ENCODE measurements at places on chromosomes 4 and X.

DNA sequence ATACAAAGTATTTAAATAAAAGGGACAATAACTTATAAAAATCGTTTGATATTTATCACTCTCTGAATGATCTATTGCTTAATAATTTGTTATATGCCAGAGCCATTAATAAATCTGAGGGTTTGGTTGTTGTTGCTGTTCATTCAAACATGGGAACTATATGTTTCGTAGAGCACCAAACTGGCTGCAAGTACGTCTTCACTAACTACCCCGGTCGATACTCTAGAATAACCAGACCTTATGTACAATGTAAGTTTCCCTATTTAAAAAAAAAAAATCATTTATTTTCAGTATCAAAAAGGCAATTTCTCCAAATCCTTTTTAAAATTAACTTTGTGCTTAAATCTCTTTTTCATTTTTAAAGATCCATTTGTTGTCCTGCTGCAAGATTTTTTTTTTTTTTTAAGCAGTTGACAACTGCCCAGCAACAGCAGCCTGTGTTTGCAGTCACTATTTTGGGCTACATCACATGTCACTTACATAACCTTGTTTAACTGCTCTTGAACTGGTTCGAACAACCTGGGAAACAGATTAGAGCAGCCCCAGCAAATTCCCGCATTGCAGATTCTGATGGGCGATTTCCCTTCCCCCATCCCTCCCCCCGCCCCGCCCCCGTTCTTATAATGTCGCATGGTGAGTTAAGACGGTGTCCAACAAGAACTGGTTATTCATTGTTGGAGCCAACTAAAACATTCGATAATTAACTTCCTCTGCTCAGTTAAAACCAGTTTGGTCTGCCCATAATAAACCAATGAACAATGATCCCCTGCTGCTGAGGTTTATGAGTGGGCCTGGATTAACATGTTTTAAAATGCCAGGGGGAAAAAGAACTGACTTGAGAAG, 238.9 kb downstream of the NR3C2 start:
- peak; percentile 30 for DNase-seq

DNA sequence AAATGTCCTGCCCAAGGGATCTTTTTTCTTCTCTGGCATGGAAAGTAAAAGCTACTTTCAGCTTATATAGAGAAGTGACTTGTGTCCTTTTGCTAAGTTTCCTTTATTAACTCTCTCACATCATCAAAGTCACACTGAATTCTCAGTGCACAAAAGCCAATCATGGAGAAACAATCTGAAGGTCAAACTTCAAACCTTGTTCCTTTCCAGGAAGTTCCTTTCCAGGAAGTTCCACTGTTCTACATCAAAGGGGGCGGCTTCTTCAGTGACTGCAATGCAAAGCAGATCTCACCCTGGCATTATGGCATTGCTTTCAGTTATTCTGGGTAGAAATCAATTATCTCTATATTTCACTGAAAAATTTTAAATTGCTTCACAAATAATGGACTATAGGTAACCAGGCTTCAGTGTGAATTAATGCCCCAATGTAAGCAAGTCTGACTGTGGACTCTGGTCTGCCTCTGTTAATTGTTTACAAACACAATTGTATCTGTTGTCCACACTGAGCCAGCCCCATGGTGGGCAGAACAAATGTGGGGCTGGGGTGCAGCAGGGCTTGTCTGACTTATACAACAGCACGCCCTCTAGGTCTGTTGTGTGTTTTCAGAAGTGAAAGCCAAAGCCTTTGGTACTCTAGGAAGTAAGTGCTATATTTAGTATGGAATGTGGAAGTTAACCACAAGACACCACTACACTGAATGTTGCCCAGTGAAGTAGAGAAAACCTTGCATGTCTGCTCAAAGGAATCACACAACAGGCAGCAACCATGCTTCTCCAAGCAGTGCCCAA, 98.8 kb downstream of the CDS1 start:
- DNase-seq, result peak; percentile 18

- no peak for DNase-seq
Observed at GRCh38 chr4:48033825-48034413, 17.3 kb downstream of the NIPAL1 start.

DNA sequence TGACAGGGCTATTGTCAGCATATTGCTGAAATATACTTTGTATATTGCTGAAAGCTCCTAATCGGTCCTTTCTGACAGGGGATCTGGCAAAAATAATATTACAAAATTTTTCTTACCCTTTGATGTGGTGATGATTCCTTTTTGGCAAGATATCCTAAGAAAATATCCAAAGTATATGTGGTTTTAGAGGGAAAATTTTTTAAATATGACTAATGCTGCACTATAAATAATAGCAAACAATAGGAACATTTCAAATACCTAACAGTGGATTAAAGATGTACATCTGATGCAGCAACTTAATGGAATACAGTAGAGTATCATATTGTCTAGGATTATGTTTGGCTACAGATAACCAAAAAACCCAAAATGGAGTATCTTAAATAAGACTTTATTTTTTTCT, 49.6 kb downstream of the RRAGB start:
- no peak for DNase-seq

DNA sequence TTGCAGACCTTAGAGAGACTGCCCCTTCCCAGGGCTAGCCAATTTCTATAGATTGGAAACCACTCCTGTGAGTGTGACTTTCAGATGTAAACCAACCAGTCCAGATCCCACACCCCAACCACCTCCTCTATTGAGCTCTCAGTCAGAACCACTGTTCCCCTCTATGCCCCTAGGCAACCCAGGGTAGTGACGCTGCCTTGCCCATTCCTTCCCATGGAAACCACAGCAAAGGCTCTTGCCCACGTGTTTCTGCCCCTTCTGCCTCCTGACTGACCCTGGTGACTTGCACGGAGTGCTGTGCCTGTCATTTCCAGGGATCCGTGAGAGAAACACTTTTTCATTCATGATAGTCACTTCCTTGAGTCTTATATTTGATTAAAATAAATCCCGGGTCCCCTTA, 32.4 kb downstream of the CYTL1 start:
- DNase-seq, result no peak
